Left renal pelvis (tissue), 4 donors: ENCODE measurements at places on chromosomes 6 and 20. TPM values are rescaled to one million over a fixed set of nuclear protein-coding genes. Genes with fewer than 3 reads are reported as not detected.

- DNase-seq = no peak
Observed at GRCh38 chr6:5204376-5204775, 56.4 kb downstream of the LYRM4 start.

LHFPL5 gene
- not detected for polyA plus RNA-seq

DNA sequence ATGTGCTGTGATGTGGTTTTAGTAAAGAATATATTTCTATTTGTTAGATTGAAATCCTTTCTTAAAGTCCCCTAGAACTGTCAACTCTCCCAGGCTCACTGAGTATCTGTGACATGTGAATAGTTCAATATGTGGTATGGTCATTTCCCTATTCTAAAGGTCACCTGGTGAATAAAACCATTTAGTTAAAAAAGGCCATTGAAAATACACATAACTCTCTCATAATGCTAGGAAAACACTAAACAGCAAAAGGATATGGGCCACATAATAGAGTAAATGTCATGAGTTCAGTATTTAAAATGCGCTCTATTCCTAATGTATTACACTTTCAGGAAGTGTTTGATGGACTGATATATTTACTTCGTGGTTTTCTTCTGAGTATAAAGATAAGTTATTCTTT is 420.9 kb upstream of the JAG1 start:
- no peak for DNase-seq

DNA sequence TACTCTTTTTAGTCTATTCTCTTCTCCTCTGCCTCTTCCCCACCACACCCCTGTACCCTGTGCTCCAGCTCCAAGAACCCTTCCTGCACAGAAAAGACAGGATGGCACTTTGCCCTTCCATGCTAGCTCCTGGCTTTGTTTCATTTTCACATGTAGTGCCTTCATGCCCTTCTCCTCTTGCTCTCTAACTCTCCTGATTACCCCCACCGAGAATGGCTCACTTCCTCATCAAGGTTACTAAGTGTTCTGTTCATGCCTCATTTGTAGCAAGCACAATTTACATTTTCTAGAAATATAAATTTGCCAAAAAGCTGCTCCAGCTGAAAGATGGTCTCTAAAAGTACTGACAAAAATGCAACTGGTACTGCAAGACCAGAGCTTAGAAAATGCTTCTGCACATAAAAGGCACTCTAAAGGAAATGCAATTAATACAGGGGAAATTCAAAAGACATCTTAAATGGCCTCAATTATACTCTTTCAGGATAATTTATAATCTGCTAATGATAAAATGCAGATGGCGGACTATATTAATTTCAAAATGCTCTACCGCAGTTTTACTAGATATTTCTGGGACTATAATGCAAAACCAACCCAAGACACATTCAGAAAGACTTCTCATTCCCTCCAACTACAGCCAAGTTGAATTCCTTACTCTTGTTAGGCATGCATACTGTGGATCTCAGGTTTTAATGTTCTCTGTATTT is 570.2 kb downstream of the PRKN start:
- DNase-seq = no peak

DNA sequence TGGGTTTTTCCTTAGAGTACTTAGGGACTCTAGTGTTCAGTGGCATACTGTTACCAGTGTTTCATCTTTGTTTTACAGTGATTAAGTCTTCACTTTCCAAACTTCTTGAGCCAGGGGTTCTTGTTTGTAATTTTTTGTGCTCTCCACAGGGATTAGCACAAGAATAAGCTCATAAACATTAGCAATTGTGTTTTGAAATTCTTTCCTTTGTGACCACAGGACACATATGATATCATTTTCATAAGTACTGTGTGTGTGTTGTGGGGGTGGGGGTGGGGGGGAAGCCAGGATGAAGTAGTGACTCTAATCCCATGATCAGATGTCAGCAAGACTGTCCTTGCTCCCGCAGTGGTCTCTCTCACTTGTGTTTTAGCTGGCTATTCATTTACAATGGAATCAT is 101.5 kb upstream of the SCP2D1 start:
- no peak for DNase-seq

DNA sequence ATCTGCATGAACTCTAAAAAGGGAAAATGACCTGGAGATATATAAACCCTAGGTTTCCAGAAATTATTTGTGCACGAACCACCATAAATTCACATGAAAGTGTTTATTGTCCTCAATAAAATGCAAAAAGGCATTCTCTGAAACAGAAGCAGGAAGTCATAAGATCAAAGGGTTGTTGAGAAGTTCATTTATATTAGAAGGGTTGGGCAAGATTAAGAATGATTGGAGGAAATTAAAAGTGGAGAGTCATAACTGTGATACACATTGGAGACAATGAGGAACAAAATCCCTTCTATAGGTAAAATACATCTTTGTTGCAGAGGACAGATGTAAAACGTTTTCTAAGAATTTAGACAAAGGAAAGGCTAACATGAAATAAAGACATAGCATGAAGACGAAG is 476.8 kb downstream of the CBLN4 start:
- DNase-seq = no peak

- no peak for DNase-seq
Observed at GRCh38 chr6:133705066-133705465, 183.8 kb upstream of the TCF21 start.

DNA sequence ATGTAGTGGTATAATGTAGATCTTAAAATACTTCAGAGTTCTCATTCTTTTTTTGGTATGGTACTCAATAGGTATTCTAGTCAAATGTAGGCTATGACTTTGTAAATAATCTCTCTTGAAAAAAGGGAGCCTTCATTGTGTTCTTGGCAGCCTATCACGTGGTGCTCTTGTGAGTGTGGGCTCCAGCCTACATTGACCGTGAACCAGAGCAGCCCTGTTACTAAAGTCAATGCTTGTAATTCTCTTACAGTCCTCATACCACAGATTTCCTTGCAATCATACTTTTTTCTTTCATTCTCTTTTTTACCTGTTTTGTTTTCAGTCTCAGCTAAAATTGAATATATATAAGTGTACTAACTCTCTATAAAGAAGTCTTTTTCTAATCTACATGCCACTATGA is 31.1 kb downstream of the ARID1B start:
- no peak for DNase-seq

- no peak for DNase-seq
Observed at GRCh38 chr20:1657556-1658334, at the start of gene SIRPG. TSS of gene SIRPG (minus strand) at chr20:1657779. CDS start at chr20:1657714, 65 bp downstream.

CDH22 gene
- polyA plus RNA-seq = 0.70 TPM

SIRPA gene
- polyA plus RNA-seq = 40.2 TPM

DNA sequence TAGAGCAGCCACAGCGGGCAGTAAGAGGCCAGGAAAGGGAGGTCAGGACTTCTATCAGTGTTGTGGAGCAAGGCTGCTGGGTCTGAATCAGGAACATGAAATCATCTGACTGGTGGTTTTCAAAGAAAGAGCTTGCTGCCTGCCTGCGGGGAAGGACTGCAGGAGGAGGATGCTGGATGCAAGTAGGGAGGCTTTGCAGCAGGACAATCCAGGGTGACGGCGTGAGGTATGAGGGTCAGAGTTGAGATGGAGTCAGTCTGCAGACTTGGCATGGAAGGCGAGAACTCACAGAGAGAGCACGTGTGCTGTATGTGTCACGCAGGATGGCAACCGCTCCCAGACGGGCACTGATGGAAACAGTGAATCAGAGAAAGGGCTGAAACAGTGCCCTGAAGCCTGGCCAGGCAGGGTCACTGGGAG is 59.2 kb upstream of the CD93 start:
- no peak for DNase-seq

DNA sequence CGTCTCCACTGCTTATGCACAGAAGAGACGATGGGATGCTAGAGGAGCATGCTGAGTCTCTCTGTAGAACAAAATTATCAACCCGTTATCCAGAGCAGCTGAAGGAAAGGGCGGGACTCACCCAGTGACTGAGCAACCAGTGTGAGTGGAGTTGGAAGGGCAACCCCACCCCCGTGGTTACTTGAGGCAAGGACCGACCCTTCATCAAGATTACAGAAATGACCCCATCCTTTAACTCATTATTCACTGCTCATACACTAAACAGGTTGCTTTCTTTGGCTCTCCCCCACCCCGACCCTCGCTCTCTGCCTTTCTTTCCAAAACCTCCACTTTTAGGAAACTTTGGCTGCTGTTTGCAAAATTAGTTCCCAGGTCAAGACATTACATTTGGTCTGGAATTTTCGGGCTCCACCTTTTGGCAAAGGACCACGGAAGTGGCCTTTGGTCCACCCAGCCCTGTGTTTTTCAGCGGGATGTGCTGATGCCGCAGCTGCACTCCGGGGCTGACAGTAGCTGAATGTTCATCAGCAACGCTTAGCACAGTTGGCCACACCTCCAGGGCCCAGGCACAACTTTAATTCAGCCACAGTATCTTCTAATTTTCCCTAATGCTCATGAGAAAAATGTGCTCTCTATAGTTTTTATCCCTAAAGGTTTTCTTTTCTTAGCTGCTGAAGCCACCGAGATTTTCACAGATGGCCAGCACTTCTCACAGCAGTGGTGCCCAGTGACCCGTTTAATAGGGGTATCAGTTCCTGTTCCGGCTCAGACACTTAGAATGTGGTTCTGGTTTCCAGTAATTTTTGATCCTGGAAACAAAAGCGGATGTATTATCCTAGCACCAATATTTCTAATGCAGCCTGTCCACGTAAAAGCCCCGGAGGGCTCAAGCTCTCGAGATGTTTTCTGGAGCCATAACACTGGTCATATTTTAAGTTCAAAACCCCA is 103.6 kb upstream of the NXT1 start:
- DNase-seq = no peak
